ENCODE measurements at places on chromosomes 2 and 18. TPM values are rescaled to one million over a fixed set of nuclear protein-coding genes. Genes with fewer than 3 reads are reported as not detected.

GRCh38 chr2:120596990-120597594, 138.6 kb upstream of the GLI2 start:
- H3K27me3 ChIP-seq: peaks cover 8% of the 10 kb centered on the region
- no peak for DNase-seq
- H3K36me3 ChIP-seq: no peaks in the 10 kb centered on the region
- H3K4me1 ChIP-seq: no peaks in the 10 kb centered on the region
- H3K4me3 ChIP-seq: no peak overlapping the region
- H3K27ac ChIP-seq: no peak overlapping the region

GRCh38 chr2:118077636-118078247, 10.5 kb upstream of the INSIG2 start:
- H3K27me3 ChIP-seq: peaks cover 3% of the 10 kb centered on the region
- no peak overlapping the region for H3K27ac ChIP-seq
- H3K36me3 ChIP-seq: no peaks in the 10 kb centered on the region
- no peaks in the 10 kb centered on the region for H3K4me1 ChIP-seq
- no peak for DNase-seq
- no peak overlapping the region for H3K4me3 ChIP-seq

DNA sequence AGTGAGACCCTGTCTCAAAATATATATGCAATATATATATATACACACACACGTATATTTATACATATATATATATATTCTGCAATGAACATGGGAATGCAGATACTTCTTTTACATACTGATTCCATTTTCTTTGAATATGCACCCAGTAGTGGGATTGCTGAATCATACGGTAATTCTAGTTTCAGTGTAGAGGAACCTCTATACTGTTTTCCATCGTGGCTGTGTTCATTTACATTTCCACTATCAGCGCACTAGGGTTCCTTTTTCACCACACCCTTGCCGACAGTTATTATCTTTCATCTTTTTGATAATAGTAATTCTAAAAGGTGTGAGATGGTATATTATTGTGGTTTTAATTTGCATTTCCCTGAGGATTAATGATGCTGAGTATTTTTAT, 52.3 kb upstream of the SLC39A10 start:
- no peaks in the 10 kb centered on the region for H3K27me3 ChIP-seq
- H3K27ac ChIP-seq: no peak overlapping the region
- H3K4me3 ChIP-seq: no peak overlapping the region
- no peak for DNase-seq

DNA sequence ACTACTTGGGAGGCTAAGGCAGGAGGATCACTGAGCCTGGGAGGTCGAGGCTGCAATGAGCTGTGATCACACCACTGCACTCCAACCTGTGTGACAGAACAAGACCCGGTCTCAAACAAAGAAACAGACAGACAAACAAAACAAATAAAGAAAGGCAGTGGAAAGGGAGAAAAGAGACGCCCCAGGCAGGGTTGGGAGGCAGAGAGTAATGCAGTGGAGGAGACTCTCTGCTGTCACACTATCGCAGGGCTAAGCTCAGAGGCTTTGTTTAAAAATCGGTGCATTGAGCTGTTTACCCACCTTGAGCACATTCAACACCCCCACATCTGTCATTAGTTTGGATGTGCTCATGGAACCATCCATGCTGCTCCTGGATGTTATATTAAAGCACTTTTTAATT, 84.2 kb upstream of the RMP24 start:
- no peak overlapping the region for H3K4me3 ChIP-seq
- H3K27ac ChIP-seq: no peak overlapping the region
- no peaks in the 10 kb centered on the region for H3K36me3 ChIP-seq
- H3K4me1 ChIP-seq: no peaks in the 10 kb centered on the region
- peaks cover 7% of the 10 kb centered on the region for H3K27me3 ChIP-seq

DNA sequence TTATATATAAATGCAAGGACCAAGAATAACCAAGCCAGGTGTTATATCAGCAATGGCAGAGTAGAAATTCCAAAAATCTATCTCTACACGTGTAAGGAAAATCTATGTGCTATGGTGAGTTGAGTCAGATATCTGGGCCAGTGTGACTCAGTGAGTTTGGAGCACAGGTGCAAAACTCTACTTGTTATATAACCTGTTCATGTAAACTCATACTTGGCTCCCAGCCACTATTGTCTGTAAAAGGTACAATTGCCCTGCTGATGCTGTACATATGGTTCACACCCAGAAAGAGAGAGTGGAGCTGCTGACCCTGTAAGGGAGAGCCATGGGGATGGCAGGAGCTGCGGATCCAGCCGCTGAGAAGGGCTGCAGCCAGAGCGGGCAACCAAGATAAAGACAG, 112.0 kb downstream of the TRABD2A start:
- no peak overlapping the region for H3K4me3 ChIP-seq
- DNase-seq: no peak
- H3K4me1 ChIP-seq: peaks cover 3% of the 10 kb centered on the region
- no peak overlapping the region for H3K27ac ChIP-seq
- peaks cover 40% of the 10 kb centered on the region for H3K36me3 ChIP-seq
- no peaks in the 10 kb centered on the region for H3K27me3 ChIP-seq

DNA sequence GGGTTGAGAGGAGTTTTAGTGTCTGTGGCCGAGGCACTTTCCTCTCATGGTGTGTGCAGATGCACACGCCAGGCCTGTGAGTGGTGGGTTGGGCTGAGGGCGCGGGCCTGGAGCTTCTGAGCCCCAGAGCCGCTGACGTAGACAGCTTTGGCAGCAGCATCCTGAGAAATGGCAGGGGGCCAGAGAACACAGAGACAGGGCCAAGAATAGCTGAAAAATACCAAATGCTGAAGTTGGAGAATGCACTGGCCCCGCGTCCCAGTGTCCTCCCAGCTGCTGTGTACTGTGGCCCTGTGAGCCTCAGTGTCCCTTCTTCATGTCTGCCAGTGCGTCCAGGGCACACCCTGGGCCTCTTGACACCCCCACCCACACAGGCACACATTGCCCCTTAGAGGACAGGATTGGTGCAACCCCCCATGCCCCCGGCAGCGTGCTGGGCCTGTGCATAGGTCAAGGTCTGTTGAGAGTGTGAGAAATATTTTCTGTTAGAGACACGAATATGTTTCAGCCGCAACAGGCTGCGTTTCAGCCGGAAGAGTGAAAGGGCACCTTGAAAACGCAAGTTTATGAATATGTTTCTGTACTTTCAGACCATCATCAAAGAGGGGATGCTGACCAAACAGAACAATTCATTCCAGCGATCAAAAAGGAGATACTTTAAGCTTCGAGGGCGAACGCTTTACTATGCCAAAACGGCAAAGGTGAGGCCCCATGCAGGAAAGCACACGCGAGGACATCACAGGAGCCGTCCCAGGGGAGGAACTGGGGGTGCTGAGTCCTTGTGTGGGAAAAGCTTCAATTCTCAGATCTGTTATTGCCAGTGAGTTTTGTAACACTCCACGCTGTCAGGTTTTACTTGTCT, 33.6 kb downstream of the DGKD start:
- peak overlapping the region; percentile 88 for H3K4me3 ChIP-seq
- H3K36me3 ChIP-seq: no peaks in the 10 kb centered on the region
- peak overlapping the region; percentile 91 for H3K27ac ChIP-seq
- DNase-seq: no peak

- H3K4me1 ChIP-seq: no peaks in the 10 kb centered on the region
- no peak overlapping the region for H3K4me3 ChIP-seq
- no peak for DNase-seq
Observed at GRCh38 chr2:151150331-151151320, 111.0 kb downstream of the RBM43 start.

DNA sequence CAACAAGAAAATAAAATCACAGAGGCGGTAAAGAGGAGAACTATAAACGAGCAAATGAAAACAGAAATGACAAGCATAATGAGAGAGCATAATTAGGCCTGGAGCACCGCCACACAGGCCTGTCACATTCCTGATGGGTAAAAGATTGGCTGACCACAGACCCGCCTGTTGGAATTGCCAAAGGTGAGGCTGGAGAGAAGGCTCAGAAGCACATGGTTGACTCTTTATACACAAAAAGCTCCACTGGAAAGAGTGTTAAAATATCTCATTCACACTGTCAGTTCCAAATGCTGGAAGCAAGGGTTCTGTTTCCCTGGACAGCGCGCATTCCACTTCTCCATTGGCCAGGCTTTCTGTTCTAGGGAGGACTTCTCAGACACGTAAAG, 5.9 kb upstream of the LGALSL start:
- DNase-seq: no peak
- H3K27ac ChIP-seq: no peak overlapping the region
- no peaks in the 10 kb centered on the region for H3K36me3 ChIP-seq
- no peak overlapping the region for H3K4me3 ChIP-seq

- H3K4me1 ChIP-seq: peaks cover 34% of the 10 kb centered on the region
- no peak for DNase-seq
- H3K4me3 ChIP-seq: no peak overlapping the region
- H3K27ac ChIP-seq: no peak overlapping the region
- no peaks in the 10 kb centered on the region for H3K36me3 ChIP-seq
Observed at GRCh38 chr2:187986390-187987105, 305.1 kb upstream of the GULP1 start.

GAL3ST2 gene
- not detected for polyA plus RNA-seq

Data from naive thymus-derived CD8-positive, alpha-beta T cell (primary cell).